ENCODE measurements at places on chromosomes 2 and 18.
A peak's percentile ranks its signal among the peaks of the same experiment; 100 is the strongest.

- no peak for DNase-seq
Observed at GRCh38 chr2:62968168-62968567, 82.5 kb upstream of the OTX1 start.

- DNase-seq, result no peak
Observed at GRCh38 chr2:231910771-231911170, 15.4 kb downstream of the NPPC start.

GRCh38 chr2:163736433-163737189, 803 bp upstream of the FIGN start:
- no peak for DNase-seq

DNA sequence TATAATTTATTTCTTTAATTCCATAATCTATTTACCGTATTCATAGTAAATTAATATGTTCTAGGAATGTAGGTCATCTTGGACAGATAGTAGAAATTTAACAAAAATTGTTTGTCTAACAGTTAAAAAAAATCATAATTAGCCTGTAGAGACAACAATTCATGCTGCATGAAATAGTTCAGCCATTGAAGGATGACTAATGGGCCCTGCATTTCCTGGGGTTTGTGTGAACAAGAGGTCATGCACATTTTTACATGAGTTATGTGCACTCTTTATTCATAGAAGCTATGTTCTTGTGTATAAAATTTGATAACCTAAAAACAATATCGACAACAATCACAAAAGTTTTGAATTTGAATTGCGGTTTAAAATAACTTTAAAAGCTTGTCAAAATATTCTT, 1663.6 kb downstream of the SUCLG1 start:
- peak; percentile 11 for DNase-seq

- no peak for DNase-seq
Observed at GRCh38 chr2:136025057-136025973, 39.9 kb upstream of the DARS1 start.

DNA sequence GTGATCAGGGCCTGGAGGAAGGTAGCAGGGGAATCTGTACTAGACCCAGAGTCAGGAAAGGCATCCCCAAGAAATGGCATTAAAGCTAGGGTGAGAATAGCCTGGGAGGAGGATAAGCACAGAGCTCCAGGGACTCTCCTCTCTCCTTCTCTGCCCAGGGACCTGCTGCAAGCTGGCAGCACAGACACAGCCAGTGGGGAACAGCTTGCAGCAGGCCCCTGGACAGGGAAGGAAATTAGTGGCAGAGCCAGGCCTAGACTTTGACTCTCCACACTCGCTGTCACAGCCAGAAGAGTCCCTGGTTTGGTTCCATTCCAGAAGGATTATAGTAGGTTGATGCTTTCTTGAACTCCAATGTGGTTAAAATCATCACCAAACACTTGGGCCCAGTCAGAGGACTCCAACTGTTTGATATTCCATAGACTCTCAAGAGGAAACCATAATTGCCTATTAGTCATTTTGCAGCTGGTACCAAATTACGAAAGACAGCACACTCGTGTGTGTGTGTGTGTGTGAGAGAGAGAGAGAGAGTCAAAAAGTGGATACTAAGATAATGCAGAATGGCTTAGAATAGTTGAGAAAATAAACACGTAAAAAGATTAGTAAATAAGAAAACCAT, 95.5 kb upstream of the ATP8B1 start:
- DNase-seq, result peak; percentile 91

GRCh38 chr2:151159109-151159662, 102.5 kb downstream of the RBM43 start:
- DNase-seq, result no peak

DNA sequence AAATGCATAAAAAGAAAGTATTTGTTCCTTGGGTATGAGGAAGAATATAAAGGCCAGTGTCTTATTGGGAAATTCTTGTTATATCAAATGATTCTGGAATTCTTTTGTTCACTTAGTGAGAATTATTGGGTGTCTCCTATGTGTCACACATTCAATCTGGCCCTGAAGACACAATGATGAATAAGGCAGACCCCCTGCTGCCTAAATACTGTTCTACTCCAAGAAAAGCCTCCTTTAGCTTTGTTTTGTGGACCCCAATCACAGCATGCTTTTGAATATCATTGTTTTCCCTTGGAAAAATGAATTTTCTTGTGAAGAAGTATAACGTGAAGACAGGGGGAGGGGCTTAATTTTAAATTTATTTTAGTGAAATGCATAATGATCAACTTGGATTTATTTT, 682.4 kb downstream of the LRRTM4 start:
- no peak for DNase-seq

DNA sequence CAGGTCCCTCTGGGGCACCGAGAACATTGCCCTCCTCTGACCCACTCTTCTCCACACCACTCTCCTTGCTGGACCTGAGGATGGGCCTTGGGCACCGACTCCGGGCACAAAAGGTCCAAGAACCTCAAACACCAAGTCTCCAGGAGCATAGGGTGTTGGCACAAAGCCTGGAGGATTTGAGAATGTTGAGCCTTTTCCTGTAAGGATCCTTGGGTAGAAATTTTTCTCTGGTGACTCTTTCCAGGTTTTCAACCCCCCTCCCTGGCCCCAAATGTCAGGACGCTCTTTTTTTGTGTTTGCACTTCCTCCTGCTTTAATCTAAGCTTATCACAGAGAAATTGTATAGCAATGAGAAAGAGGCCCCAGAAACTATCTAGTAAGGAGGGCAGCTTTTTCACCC, 9.2 kb downstream of the SPR start:
- DNase-seq, result no peak

- no peak for DNase-seq
Observed at GRCh38 chr2:212136216-212136795, 402.3 kb downstream of the ERBB4 start.

GRCh38 chr2:84719434-84719833, 161.4 kb downstream of the TRABD2A start:
- DNase-seq, result no peak

DNA sequence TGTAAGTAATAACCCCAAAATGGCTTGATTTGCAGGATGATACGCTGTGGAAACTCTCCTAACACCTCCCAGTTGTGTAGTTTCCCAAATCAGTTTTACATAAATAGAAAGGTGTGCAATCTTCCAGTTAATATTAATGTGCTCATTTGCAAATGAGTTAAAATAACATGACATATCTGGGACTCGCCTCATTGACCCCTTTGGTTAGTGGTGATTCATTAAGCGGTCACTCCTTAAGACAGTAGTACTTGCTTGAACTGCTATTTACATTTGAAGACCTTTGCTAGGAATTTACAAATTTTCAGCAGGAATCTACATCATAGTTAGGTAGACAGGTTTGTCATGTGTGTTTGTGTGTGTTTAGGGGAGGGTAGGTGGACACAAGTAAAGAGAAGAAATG, 1367.7 kb upstream of the CELF4 start:
- no peak for DNase-seq

GRCh38 chr18:59267503-59268126, 5.6 kb downstream of the RAX start:
- no peak for DNase-seq

GRCh38 chr2:119659601-119660342, 19.2 kb upstream of the TMEM177 start:
- DNase-seq, result no peak

- no peak for DNase-seq
Observed at GRCh38 chr18:48683661-48684060, 144.8 kb downstream of the CTIF start.

- DNase-seq, result no peak
Observed at GRCh38 chr18:21064347-21064746, 47.3 kb downstream of the ROCK1 start.

- peak; percentile 41 for DNase-seq
Observed at GRCh38 chr2:23617167-23617810, 232.3 kb downstream of the KLHL29 start.

GRCh38 chr2:219362524-219363164, 25.1 kb downstream of the DNPEP start:
- DNase-seq, result peak; percentile 92

DNA sequence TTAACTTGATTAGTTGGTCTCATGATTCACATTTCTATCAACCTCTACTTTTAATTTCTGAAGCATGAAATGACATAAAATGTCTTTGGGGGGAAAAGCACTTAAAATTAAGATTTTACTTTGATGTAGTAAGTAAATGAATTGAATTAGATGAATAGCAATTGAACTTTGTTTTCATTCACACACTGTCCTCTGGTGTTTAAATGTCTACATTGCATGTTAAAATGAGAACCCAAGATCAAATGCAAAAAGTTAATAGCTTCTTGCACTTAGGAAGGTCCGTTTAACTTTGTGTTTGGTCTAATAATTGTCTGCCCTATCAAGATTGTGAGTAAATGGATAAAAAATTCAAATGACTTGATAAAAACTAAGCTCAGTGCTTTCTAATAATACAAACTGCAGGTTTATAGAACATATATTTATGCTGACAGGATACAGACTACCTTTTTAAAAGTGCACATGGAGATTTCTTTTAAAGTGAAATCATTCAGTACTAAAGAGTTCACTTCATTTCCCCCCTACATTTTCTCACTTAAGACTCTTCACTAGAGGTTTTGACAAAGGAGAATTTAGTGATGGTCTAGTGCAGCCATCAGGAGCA, 156.2 kb upstream of the NABP1 start:
- DNase-seq, result no peak

DNA sequence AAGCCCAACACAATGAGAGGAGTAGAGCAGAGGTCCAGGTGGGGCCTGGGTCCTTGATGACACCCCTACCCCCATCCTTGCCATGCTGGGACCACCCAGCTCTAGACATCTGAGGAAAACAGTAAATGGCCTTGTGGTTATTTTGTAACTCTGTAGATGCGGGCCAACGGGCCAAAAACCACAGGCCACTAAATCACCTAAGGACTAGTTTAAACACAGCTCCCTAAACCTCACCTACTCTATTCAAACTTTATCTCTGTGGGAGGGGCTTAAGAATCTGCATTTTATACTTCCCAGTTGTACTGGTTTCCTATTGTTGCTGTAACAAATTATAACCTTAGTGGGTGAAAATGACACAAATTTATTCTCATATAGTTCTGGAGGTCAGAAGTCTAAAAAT, 19.0 kb upstream of the SERTAD2 start:
- no peak for DNase-seq

- DNase-seq, result no peak
Observed at GRCh38 chr2:6653281-6653750, 212.4 kb downstream of the CMPK2 start.

GRCh38 chr2:69642709-69643601, 584 bp downstream of the AAK1 start:
- DNase-seq, result peak; percentile 40

GRCh38 chr18:43060020-43060419, 55.5 kb downstream of the RIT2 start:
- no peak for DNase-seq

GRCh38 chr2:240023792-240024191, 1.4 kb downstream of the NDUFA10 start:
- DNase-seq, result no peak

GRCh38 chr18:26566874-26567555, 18.7 kb upstream of the KCTD1 start:
- no peak for DNase-seq

GRCh38 chr2:23019476-23019875, 365.5 kb upstream of the KLHL29 start:
- DNase-seq, result no peak
